ENCODE measurements at places on chromosomes 11 and 22.

DNA sequence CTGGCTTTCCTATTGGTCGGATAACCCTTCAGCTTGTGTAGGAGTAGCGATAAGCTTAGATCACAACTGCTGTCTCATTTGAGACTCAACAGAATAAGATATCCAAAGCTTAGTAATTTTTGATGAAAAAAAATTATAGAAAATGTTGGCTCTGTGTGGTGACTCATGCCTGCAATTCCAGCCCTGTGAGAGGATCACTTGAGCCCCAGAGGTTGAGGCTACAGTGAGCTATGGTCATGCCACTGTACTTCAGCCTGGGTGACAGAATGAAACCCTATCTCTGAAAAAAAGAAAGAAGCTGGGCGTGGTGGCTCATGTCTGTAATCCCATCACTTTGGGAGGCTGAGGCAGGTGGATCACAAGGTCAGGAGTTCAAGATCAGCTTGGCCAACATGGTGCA, 55.6 kb upstream of the RRM1 start:
- no peak for DNase-seq

- no peak for DNase-seq
Measured at GRCh38 chr11:134632347-134633119, 220.5 kb upstream of the B3GAT1 start.

DNA sequence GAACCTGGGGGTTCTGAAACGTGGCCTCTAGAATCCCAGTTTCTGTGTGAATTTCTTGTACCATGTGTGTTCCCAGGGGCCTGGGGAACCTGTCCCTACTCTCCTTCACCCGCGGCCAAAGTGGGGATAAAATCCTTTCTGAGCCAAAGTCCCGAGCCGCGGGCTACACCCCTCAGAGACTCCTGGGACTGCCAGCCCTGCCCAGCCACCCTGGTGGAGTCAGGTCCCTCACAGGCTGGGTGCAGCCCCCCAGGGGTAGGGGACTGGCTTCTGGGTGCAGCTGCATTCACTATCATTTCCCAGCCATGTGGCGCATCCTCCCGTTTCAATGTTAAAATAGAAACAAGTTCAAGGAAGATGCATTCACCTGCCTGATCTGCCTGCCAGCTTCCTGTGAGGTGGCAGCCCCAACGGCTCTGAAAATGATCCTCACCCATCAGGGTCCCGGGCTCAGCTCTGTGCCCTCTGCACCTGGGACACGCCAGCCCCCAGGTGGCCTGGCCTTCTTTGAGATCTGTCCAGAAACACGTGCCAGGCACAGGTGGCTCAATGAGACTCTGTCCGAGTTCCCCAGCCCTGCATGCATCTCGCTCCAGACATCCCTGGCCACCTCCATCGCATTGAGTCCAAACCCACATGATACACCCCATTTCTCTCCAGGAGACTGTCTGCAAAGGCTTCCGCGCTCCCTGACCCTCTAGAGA, 338.8 kb downstream of the CTTN start:
- no peak for DNase-seq

DNA sequence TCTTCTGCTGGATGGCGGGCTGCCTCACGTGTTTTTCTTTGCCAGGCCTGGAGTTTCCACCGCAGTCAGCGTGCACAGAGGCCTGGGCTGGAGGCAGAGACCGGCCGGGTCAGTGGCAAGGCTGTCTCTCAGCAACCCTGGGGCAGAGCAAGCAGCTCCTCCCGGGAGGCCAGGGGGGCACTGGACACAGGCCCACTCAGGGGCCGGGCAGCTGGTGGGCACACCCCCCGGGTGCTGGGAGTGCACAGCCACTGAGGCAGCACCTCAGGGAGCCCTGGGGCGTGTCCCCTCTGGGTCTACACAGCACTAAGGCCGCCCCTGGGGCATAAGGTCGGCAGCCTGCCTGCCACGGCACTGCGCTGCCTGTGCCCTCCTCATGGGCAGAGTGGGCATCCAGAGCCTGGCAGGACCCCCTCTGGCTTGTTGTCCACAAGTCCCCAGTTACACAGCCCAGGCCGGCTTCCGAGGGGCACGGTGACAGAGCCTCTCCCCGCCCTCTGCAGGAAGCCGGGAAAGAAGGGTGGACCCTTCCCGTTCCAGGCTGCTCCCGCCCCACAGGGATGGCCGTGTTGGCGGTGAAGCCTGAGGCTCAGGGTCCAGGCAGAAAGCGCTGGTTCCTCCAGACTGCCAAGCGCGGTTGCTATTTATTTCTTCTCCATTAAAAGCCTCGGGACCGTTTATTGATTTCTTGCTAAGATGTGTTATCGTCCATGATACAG, 18.5 kb upstream of the TH start:
- DNase-seq: no peak

DNA sequence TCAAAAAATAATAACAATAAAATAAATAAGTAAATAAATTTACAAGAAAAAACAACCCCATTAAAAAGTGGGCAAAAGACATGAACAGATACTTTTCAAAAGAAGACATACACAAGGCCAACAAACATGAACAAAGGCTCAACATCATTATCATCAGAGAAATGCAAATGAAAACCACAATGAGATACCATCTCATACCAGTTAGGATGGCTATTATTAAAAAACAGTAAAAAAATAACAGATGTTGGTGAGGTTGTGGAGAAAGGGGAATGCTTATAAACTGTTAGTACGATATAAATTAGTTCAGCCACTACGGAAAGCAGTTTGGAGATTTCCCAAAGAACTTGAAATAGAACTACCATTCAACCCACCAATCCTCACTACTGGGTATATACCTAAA, 44.6 kb downstream of the PRCP start:
- peak; percentile 6 for DNase-seq
